ENCODE measurements at places on chromosomes 12 and 14.

DNA sequence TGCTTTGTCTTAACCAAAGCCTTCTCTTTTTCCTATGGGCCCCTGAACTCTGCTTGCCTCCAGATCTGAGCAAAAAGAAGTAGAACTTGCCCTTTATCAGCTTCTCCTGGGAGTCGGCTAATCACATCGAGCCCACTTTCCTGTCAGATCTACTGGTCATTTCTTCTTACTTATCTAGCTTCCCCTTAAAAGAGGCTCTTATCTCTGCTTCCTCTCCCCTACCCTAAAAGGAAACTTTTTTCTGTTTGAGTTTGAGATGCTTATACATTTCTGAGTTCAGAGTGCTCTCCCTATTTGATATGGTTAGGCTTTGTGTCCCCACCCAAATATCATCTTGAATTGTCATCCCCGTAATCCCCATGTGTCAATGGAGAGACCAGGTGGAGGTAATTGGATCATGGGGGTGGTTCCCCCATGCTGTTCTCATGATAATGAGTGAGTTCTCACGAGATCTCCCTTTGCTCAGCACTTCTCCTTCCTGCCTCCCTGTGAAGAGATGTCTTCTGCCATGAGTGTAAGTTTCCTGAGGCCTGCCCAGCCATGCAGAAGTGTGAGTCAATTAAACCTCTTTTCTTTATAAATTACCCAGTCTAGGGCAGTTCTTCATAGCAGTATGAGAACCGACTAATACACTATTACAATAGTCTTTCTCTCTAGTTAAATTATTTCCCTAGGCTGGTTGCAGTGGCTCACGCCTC, 114.7 kb upstream of the AMN1 start:
- DNase-seq, result no peak

DNA sequence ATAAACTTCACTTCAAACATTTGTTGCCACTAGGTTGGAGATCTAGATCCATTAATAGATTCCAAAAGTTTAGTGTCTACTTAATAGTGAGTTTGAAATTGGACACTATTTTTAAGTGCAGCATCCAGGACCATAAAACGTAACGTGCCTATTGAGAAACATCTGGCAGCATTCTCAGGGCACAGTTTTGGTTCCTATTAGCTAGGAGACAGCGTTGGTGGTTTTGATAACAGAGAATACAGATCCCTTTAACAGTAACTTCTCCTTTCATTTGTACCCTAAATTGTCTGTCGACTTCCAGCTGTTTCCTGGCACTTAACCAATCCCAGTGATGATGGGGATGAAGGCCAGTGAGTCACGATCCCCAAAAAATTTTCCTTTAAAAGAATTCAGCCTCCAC, 25.8 kb downstream of the KCNK10 start:
- DNase-seq, result no peak

- DNase-seq, result no peak
These were observed 10.1 kb upstream of the JDP2 start for GRCh38 chr14:75417674-75418073.

DNA sequence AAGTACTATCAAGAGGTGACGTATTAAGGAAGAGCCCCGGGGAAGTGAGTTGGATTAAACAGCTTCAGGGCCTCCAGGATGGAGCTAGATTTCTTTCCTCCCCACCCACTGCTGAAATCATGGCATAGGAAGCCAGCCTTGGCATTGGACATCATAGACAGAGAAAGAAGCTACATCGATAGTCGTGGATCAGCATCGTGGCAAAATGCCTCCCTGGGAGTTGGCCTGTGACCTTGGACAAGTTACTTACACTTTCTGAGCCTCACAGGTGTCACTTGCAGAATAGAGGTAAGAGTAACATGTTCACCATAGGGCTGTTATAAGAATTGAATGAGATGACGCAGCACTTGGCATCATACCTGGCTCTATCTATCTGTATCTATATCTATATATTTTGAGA, 5.9 kb downstream of the ANKRD33 start:
- no peak for DNase-seq

DNA sequence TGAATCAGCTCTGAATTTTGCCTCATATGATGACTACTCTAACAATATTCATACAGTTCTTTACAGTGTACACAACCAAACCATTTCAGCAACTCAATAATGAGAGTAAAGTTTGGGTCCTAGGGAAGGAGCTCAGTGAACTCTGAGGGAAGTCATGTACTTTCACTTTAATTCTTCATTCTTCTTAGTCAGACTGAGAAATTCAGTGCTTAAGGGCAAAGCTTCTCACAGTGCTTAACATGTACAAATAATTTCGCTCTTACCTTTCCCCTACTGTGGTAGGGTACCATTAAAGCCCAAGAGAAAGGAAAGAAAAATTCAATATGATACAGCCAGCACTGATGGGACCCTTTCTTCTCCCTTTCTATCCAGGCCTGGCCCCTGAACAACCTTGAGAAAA, 435.0 kb downstream of the NELL2 start:
- no peak for DNase-seq

- DNase-seq, result no peak
These were observed 2.0 kb downstream of the ADCY6 start for GRCh38 chr12:48786591-48787544.

GRCh38 chr14:100605706-100606686, 18.8 kb upstream of the BEGAIN start:
- no peak for DNase-seq

GRCh38 chr14:54025661-54026060, 69.0 kb upstream of the BMP4 start:
- no peak for DNase-seq

GRCh38 chr12:125381373-125381772, 316.1 kb downstream of the AACS start:
- no peak for DNase-seq

DNA sequence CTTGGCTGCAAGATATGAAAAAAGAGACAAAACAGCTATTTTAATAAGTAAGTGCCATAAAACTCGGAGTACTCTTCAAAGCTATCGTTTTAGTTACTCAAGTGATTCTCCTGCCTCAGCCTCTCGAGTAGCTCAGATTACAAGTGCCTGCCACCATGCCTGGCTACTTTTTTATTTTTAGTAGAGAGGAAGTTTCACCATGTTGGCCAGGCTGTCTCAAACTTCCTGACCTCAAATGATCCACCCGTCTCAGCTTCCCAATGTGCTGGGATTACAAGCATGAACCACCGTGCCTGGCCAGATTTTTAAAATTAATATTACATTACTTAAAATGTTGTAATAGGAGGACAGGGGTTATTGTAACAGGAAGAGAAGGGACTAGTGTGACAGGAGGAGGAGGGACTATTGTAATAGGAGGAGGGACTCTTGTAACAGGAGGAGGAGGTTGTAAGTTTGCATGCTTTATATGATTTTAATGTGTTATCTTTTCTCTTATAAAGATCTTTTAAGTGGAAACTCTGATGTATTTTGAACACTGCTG, 61.3 kb downstream of the KITLG start:
- DNase-seq, result no peak

DNA sequence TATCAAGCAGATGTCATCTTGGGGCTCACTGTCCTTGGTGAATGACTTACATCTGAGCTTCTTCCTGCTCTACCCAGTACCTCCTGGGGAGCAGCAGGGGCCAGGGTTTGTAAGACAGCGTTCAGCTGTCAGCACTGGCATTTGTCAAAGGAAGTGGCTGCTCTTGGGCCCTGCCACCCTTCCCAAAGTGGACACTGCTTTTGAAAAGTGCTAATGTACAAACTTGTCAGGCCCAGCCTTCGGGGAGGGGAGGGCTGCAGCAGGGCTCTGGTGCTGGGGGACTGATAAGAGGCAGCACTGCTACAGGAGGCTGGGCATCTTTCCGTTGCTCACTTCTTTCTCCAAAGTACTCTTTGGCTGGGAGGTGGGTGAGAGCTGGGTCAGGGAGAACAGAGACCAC, 59.8 kb upstream of the RBM19 start:
- no peak for DNase-seq

- no peak for DNase-seq
These were observed 128.0 kb downstream of the NDUFA12 start for GRCh38 chr12:94875525-94875924.

DNA sequence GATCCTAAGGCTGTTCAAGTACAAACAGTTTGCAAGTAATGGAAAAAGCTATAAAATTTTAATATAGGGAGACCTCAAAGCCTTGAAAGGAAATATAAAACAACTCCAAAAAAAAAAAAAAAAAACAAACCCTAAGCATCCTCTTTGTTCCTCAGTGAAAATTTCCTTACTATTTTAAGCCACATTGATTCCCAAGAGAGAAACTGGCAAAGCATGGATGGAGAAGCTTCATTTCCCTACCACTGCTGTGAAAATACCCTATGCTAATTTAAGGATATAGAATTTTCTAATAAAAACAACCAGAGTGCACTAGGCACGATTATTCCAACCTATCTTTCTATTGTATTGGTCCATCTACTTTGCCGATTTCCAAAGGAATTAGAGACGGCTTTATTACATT, 283.1 kb downstream of the CACNA1C start:
- no peak for DNase-seq

DNA sequence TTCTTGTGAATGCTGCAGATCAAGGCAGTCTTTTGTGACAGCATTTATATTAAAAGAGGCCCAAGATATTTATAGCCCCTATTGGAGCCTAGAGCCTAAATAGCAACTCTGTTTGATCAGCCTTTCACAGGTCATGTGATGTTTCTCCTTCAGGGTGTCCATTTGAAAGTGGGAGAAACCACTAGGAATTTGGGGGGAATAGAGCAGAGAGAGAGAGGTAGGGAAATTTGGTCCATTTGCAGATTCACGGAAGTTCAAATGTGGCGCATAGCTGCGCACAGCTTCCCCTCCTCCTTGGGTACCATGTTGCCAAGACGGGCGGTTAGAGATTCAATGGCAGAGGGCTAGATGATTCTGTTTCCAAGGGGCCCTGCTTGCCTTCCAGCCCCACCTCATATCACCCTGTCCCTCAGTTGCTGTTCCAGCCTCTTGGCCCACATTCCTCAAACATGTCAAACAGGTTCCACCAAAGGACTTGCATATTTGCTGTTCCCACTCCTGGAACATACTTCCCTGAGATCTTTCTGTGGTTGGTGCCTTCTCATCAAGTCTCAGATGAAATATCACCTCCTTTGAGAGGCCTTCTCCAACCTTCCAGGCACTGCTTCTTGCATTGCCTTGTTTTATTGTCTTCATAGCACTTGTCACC, 220.8 kb downstream of the CHST11 start:
- no peak for DNase-seq

DNA sequence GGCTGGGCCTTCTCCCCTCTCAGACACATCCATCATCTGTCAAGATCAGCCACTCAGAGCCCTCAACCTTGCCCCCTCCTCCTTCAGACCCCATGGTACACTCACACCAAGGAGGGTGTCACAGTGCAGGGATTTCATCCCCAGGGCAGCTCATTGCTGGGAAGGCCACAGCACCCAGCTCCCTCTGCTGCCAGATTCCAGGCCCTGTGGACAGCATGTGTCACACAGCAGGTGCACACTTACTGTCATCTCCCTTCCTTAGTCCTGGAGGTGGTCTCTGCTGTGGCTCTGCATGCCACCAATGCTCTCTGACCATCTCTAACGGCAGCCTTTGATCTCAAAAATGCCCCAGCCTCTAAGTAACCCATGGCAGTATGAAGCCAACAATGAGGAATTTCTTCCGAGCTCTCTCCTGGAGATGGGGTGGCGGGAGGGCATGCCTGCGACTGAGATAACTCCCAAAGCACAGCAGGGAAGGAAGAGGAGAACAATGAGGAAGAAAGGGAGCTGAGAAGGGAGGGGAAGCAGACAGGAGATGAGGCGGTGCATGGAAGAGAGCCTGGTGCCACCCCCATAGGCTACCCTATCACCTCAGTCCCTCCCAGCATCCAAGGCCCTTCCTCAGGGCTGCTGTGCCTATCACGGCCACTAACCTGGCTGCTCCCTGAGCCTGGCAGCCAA, 101.0 kb downstream of the SINHCAF start:
- no peak for DNase-seq

DNA sequence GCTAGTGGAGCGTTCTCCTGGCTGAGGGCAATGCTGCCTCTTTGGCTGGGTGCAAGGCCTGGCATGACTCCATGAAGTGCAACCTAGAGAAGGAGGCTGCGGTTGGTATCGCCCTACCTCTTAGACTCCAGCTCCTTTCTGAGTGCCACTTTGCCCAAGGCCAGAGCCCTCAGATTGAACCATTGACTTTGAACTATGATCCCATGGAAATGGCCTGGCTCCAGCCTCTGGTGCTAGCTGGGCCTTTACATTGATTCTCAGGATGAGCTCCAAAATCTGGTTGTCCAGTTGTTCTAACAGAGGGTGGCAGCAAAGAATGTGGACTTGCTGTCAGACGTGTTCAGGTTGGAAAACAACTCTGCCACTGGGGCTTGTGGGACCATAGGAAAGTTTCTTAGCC, 16.1 kb upstream of the SMOC1 start:
- no peak for DNase-seq

GRCh38 chr12:119686355-119686754, 18.4 kb downstream of the PRKAB1 start:
- no peak for DNase-seq

DNA sequence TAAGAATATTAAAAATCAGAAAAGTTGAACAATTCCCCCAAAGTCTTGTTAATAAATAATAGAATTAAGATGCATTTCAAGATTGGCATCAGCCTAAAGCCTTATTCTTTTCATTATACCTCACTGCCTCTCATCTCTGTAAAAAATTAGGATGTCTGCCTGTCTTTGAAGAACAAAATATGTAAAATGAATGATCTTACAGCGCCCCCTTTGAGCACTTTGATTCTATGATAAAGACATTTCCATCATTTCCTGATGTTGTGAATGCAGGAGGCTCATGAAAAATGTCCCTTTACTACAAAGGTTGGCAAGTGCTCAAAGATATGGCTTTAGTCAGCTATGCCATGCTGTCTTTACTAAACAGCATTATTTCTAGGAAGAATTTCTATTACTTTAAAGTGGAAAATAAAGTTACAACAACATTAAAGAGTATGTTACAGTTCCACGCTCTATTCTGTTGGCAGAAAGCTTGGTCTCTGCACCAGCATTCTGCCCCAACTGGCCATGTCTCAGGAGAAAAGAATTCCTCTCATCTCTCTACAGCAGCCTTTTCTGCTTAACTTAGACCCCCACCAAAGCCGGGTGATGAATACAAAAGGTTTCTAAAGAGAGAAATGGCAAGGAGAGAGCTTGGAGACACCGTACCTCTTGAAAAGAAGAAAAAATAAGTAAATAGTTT, 95.1 kb downstream of the LLPH start:
- DNase-seq, result no peak

DNA sequence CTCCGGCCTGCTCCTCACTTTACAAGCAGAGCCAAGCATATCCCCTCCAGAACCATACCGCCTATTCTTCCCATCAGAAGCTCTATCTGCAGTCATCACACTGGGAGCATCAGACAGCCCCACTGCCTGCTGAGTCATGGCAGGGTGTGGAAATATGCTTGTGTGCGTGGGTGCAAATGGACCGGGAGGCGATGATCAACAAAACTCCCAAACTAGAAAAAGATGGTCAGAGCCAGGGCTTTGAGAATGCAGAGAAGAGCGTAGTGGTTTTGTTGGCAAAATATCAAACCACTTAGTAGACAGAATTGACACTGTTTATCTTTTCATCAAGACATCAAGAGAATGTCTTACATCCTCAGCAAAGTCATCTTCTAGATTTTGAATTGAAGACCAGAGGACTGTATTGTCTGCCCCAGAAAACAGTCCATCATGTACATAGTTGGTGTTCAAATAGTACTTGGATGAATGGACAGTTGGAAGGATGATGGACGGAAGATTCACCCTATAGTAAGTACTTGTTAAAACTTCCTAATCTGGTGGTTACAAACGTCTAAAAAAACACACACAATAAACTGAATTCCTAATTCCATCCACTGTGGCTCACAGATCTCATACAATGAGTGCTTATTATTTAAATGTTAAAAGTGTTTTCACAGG, 54.9 kb downstream of the VWF start:
- DNase-seq, result no peak

Data from stimulated activated naive CD4-positive, alpha-beta T cell (primary cell).